ENCODE measurements at places on chromosomes 16 and 17.

DNA sequence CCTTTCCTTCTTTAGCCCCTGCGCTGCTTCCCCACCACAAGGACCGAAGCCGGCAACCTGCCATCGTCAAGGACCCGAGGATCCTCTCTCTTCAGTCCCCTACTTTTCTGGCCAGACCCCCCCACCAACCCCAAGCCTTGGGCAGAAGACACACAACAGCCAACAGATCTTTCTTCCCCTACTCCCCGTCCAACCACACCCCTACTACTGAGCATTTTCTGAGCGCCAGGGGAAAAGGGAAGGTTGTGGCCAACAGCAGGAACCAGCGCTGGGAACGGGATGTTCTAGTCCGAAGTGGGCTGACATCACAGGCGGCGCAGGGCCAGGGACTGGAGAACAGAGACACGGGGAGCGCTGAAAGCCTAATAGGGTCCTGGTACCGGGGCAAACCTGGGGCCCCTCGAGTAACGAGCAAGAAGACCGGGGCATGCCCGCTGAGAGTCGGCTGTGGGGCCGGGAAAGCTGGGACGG is 528 bp downstream of the PER1 start:
- no peak for DNase-seq

DNA sequence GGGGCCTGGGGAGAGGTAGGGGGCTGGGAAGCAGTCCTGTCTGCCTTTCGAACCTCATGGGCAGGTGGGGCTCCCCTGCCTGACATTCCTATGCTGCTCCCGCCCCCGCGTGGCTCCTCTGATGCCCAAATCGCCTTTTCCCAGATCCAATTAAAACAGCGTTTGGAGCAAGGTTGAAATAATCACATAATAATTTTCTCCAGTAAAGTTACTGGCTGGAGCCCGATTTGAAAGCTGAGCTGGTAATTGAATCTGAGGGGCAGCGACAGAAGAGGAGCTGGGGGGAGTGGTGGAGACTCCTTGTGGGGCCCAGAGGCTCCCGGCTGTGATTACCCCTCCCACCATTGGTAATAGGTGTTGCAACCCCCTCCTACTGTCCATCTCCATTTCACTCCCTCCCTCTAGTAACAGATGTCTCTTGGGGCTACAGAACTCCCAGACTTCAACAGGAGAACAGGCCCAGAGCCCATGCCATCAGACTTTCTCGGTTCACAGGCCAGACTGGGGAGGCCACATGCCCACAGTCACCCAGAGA is 38.9 kb upstream of the C1QL1 start:
- DNase-seq, result no peak

DNA sequence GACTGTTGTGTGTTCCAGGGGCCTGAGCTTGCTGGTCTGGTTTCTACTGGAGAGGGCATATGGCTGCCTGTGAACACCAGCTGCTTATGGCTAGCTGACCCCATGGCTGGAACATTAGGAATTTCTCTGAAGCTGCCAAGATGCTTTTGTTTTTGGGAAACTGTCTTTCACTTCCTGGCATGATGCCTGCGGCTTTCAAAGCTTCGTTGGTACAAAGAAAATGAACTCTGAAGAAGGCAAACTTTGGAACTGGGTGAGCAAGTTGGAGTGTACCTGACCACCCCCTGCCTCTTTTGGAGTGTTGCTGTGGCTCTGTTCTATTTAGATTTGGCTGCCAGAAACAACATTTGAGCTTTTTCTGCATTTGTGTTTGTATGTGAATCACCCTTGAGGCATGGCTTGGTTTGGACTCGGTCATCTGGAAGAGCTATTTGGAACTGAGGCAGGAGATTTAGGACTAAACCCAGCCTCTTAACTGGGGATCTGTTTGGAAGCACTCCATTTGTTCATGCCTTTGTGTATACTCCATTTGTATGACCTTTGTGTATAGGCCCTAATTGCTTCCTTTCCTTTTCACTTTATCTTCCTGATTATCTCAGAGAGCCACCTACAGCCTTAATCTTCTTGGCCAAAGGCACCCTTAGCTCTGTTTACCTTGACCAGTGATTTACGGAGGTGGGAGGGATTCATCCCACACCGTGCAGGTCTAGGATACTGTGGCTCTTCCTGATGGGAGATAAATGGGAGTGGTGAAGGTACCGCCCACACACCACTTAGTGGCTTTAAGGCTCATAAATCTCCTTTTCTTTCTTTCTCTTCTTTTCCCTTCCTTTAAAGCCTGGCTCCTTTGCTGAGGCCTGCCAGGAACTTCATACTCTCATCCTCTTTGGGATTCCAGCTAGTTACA is 7.3 kb upstream of the CPHXL start:
- no peak for DNase-seq

GRCh38 chr17:50924300-50924699 is 58.1 kb upstream of the TOB1 start:
- no peak for DNase-seq

GRCh38 chr17:45382226-45382625 is 50.4 kb downstream of the ARHGAP27 start:
- no peak for DNase-seq

- no peak for DNase-seq
These were observed 231.5 kb downstream of the MRTFB start for GRCh38 chr16:14302399-14303181.

GRCh38 chr17:38916771-38917170 is 8.6 kb upstream of the LASP1NB start:
- no peak for DNase-seq

DNA sequence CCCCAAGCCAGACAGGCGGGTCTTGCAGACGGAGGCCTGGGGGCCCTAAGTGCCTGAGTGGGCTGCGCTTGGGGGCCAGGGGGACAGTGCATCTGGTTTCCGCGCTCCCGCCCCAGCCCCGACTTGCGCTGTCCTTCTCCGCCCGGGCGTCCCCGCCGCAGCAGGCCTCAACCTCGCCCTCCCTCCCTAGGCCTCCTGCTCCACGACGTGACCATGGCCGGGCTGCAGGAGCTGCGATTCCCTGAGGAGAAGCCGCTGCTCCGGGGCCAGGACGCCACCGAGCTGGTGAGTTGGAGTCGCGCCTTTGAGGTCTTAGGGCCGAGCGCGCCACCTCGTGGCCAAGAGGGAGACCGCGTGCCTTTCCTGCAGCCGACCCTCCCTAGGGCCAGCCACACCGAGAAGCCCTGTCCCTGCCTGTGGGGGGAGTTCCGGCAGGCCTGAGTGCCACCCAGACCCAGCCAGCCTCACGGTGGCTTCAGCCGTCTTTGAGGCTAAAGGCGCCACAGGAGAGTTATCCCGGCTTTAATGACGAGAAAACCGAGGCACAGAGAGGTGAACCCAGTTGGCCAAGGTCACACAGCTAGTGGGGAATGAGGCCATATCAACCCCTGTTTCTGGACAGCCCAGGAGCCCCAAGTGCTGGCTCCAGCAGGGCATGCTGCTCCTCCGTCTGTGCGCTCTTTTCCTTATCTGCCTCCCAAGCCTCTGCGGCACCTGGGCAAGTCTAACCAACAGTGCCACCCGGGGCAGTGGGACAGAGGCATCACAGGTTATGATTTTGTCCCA is 12.2 kb upstream of the NDRG4 start:
- DNase-seq, result peak; percentile 37

- DNase-seq, result no peak
These were observed 42.2 kb upstream of the BRD7 start for GRCh38 chr16:50411034-50411433.

GRCh38 chr16:86396422-86396821 is 113.9 kb upstream of the FOXF1 start:
- DNase-seq, result no peak

DNA sequence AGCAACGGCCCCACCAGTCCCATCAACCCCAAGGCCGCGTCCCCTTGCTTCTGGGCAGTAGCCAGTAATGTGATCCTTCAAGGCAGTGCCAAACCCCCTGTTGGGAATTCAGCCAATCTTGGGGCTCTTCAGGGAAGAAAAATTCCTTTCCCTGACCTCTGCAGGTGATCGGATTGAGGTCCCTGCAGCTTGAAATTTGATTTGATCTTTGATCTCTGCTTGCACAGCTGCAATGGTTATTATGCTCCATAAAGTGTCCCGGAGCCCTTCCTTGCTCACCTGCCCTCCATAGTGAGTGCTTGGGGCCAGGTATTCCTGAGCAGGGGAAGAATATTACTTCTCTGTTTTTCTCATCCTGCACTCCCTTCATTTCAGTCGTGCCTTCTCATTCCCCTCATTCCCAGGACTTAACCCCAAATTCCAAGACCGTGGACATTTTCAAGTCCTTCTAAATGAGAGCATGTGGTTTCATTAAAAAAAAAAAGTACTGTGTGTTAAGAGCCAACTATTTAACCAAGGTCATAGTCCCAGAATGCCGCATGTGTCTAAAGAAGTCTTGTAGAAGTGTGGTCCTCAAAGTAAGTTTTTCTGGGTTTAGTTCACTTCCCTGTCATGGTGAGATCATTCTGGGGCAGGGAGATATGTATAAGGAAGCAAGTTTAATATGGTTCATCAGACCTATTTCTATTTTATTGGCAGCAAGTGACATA is 56.3 kb downstream of the SOX9 start:
- DNase-seq, result no peak

GRCh38 chr17:11668618-11669017 is 70.3 kb downstream of the DNAH9 start:
- no peak for DNase-seq

GRCh38 chr17:79071161-79071740 is 3.4 kb upstream of the ENGASE start:
- no peak for DNase-seq

GRCh38 chr17:78789663-78790181 is 7.6 kb upstream of the CYTH1 start:
- DNase-seq, result no peak

GRCh38 chr17:2924211-2924610 is 128.0 kb downstream of the RAP1GAP2 start:
- DNase-seq, result no peak

DNA sequence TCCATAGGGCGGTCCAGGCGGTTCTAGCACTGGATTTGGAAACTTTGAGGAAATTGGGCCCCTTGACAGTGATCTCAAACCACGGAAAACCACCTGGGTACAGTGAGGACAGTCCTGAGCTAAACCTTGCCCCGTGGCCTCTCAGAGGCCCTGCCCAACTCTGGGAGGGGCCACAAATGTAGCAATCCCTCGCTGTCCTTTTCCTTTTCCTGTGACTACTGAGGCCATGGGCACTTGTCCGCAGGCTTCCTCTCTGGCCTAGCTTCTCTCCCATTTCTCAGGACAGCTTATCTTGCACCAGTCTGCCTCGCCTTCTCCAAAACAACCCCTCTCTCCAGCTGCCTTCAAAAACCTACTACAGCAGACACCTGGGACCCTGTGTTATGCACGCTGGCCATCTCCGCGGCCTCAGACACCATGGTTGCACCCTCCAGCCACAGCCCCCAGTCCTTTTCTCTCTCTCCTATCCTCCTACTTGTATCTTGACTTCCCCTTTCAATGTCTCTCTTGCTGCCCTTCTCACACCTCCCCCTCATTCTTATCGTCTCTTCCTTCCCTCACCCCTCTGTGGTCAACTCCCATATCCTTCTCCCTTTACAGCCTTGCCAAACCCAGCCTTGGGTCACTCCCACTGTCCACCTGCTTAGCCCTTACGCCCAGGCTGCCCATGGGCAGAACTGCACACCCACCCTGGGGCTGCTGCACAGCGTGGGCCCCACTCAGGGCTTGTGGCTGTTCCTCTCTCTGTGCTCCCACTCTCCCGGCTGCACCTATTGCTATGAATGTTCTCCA is 7.6 kb downstream of the SCPEP1 start:
- no peak for DNase-seq

DNA sequence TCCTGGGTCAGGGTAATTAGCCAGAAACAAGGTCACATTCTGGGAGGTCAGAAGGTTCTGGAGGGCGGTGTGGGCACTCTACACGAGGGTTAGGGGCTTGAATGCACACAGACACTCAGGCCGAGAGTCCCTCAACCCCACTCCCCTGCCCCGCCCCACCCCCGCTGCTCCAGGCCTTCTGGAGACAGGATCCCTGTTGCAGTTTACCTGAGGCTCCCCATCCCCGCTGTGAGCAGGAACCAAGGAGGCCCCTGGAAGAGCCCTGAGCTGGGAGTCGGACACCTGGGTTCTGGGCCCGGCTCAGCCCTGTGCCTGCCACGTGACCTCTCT is 4.4 kb upstream of the ACTG1 start:
- no peak for DNase-seq

DNA sequence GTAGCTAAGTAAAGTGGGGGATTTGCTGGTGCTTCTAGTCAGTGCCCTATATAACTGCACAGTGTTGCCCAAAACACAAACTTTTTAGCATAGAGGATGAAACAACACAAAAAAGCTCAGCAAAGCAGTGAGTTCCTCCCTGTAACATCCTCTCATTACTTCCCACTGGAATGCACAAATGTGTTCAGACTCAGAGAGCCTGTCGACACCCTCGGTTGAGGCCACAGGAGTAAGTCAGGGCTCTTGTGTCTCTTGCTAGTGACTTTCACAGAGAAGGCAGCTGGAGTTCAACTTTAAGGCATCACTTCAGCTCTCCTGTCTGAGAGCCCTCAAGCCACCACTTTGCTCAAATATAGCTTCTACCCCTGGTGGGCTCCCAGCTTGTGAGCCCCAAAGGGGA is 107.2 kb upstream of the NETO2 start:
- DNase-seq, result no peak

DNA sequence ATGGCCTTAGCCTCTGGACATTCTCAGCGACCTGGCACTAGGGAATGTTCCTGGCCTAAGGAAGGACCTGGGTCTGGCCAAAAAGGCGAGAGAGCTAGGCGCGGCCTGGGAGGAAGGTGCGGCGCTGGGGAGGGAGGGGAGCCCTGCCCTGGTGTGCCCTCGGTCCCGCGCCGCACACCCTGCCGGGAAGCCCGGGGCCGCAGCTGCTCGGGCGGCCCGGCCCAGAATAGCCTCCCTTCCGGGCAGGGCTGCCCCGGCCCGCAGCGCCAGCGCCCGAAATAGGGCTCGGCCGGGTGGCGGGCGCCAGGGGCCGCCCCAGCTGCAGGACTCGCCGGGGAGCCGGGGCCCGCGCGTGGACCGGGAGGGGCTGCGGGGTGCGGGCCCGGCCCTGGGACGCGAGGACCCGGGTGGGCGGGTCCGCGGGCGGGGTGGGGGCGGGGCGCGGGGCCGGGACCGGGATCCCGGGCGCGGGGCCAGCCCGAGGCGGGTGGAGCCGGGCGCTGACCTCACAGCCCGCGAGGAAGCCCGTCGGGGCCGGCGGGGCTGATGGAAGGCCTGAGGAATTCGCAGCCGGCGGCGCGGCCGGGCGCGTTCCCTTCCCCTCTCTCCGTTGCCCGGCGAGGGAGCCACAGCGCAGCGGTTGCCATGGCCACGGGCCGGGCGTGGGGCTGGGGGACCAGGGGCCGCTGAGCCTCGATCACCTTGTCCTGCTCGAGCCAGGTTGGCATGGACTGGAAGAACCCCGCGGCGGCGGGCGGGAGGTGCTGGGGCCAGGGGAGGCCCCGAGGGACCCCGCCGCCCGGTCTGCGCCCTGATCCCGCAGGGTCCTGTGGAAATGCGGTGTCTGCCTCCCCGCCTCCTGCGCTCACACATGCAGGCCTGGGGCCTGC is 18.1 kb downstream of the SOCS3 start:
- DNase-seq, result no peak

- no peak for DNase-seq
These were observed 31.4 kb upstream of the SPNS2 start for GRCh38 chr17:4467287-4467686.

DNA sequence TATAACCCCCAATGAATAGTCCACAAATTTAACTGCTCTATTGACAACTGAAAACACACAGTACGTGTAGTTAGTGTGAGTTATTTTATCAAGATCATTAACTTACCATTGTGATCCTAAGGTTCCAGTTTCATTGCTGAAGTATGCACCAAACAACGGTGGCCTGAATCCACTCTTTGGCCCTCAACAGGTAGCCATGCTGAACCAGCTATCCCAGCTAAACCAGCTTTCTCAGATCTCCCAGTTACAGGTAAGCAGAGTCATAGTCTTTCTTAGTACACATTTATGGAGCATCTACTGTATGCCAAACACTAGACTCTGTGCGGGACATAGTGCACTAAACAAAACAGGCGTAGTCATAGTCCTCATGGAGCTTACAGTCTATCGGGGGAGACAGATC is 40.3 kb upstream of the SLC5A11 start:
- no peak for DNase-seq
